ENCODE measurements at places on chromosomes 6 and 20. TPM values are rescaled to one million over a fixed set of nuclear protein-coding genes. Genes with fewer than 3 reads are reported as not detected.
A peak's percentile ranks its signal among the peaks of the same experiment; 100 is the strongest.

Gene AURKA
- 0.98 TPM for total RNA-seq

Gene ACSS1
- 38.2 TPM for total RNA-seq

Gene KCNB1
- total RNA-seq = 5.1 TPM

GRCh38 chr6:140731741-140732140 is 1357.3 kb upstream of the CITED2 start:
- DNase-seq = no peak

- DNase-seq = peak; percentile 0
Observed at GRCh38 chr20:57482148-57482547, 42.8 kb downstream of the CTCFL start.

DNA sequence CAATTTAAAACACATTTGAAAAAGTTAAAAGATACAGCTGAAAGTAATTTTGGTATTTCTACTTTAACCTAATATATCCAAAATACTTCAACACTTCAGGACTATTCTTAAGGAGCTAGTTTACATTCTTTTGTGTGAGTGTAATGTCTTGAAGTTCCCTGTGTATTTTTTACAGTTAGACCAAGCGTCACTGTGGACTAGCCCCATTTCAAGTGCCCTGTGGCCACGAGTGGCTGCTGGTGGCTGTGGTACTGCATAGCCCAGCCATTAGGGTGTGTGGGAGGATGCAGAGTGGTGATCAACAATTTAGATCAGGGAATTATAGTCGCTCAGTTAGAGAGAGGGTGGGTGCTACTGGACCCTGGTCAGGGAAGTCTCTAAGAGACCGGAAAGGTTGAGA is 869 bp upstream of the CST5 start:
- no peak for DNase-seq

DNA sequence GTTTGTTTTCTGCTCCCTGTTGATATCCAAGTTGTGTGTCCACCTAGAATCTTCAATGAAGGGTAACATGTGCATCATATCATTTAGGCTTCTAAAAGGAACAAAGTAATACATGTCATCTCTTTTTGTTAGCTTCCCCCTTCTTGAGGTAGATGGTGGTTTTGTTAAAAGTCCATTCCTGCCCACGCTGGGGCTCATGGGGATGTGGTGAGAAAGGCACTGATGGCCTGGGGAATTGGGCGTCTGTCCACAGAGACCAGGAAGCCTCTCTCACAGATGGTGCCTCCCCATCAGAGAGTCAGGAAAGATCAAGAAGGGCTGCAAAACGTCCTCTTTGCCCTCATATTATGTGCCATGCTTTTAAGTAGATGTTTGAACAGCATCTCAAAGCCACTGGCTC is 32.5 kb downstream of the GNAS start:
- no peak for DNase-seq

GRCh38 chr20:40753472-40753871 is 64.4 kb upstream of the MAFB start:
- DNase-seq = no peak

DNA sequence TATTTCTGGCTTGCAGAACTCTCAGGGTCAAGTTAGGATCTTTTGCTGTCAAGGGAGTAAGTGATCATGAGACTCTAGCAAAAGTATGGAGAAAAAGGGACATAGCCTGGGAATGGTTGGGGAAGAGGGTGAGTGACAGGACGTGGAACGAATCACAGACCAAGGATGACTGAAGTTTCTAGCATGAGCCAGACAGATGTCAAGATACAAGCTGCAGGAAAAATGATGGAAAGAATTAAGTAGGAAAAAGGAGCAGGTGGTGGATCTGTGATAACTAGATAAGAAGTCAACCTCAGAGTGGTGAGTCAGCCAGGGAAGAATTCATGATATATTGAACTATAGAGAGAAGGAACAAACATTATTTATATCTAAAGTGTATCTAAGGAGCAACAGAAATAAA is 159.8 kb upstream of the SYNDIG1 start:
- DNase-seq = no peak

DNA sequence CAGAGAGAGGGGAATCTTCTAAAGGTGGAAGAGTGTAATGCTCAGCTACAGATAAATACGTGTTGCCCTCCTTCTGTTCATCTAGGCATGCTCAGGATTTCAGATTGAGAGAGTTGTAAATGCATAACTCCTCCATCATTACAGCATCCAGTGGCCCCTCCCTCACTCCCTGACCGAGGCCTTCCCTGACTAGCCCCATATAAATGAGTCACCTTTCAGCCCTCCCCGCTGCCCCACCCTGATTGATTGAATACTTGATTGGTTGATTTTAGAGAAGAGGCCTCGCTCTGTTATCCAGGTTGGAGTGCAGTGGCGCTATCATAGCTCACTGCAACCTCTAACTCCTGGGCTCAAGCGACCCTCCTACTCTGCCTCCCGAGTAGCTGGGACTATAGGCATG is 193.7 kb downstream of the EYA2 start:
- DNase-seq = no peak

DNA sequence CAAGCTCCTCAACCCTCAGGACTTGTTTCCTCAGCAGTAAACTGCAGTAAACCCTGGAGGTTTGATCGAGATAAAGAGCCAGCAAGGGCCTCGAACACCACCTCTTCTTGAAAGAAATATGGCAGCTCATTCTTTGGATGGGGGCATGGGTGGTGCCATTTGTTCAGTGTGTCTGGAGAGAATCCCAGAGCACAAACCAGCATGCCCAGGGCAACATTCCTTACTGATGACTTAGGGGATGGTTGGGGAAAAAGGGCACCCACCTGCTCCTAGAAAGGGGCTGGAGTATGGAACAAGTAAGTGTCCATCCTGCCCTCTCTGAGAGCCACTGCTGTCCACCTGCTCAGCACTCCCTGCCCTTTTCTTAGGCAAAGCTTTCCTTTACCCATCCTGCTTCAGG is 31.3 kb upstream of the ZFAND3 start:
- DNase-seq = no peak

DNA sequence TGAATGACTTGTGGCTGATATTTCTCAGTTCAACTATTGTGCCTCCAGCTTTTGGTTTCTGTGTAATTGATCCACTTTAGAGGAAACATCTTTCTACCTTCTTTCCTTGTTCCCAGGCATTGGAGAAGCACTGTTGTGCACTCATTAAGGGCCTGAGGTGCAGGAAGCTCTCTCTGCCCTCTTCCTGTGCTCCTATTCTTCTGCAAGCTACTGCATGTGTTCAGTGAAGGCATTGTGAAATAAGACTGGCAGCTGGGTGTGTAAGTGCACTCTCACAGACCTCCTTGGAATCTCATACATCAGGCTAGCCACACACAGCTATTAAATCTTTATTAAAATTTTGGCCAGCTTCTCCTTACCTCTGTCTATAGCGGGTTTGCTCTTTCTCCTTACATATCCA is 177.8 kb downstream of the OGFRL1 start:
- DNase-seq = no peak

DNA sequence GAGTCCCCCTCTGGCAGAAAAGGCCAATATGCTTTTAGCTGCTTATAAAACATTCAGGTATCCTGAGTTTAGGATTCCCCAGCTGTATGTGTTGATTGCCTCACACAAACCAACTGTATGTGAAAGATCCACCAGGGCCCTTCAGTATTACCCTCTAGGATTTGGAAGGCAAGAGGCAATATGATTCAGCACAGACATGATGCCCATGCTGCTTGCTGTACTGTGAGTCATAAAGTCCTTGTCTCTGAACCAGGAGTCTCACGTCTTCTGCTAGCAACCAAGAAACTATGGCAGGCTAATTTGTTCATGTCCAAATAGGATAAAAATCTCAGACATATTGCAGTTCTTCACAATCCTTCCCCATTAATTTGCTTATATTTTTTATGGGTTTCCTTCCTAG is 789.2 kb upstream of the SLC35B3 start:
- DNase-seq = no peak

DNA sequence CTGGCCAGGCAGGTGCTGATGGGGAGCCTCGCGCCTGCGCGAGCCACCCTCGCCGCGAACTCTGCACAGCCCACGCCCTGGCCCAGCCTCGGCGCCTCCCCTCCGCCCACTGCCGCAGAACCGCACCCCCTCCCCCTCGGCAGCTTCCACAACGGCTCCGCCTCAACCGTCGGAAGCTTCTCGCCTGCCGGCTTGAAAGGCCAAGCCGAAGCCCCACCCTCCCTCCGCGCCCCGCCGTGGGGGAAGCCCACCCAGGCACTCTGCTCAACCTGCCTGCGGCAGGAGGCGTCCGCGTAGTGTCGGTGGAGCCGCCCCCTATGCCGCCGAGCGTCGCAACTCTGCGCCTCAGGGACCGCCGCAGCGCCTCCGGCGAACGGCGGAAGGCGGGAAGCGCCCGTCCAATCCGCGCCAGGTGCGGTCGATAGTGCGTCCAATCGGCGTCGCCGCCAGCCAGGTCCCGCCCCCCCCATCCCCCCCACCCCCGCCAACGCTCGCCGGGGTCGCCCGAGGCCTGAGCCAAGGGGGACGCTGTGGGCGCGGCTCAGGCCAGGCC is at the start of gene SYCP2:
TSS of gene SYCP2 (minus strand) at position 342 of the 553 bp plus-strand sequence. CDS start 11,224 bp downstream, outside the sequence.
- DNase-seq = peak; percentile 36

GRCh38 chr20:59661153-59661552 is 56.8 kb downstream of the PHACTR3 start:
- peak; percentile 0 for DNase-seq

DNA sequence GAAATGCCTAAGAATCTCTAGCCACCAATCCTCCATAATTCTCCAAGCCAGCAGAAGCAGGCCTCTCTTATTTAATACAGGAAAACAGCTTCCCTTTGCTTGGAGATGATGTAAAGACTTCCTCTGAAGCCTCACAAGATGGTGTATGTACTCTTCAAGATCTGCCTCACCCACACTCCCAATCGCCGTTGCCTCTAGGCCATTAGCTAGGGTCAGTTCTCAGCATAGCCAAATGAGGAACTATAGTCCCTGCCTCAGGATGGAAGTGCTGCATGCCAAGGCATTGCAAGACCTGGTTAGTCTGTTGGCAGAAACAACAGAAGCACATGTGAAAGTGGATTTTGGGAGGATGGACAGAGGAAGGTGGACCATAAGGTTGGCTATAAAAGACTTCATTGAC is 139.1 kb downstream of the SCML4 start:
- DNase-seq = no peak

DNA sequence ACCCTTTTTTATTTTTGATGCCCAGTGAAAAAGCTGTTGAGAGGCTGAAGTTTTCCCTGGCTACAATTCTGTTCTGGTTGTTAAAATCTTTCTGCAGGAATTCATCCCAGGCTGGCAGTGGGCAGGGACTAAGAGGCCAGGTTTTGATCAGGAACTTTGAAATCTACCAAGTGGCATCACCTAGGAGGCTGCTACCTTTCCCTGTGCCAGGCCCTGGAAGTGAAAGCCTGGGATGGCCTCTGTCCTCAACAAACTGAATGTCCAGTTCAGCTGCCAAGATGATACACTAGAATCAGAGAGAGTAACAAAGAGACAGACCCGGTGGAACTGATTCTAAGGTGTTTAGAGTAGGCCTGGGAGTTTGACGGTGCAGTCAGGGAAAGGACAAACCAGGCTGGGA is 596 bp downstream of the IYD start:
- no peak for DNase-seq

GRCh38 chr20:32674362-32674789 is 635 bp upstream of the C20orf203 start:
- no peak for DNase-seq

GRCh38 chr20:15422966-15423365 is 1085.6 kb upstream of the FLRT3 start:
- no peak for DNase-seq

GRCh38 chr20:39986173-39986904 is 702.7 kb downstream of the MAFB start:
- DNase-seq = no peak

Measured in breast epithelium (tissue), 4 donors.